ENCODE measurements at places on chromosomes 16 and 17. TPM values are rescaled to one million over a fixed set of nuclear protein-coding genes. Genes with fewer than 3 reads are reported as not detected.

Gene LAT
- 1.6 TPM for total RNA-seq

Gene AXIN2
- 29.9 TPM for total RNA-seq

Gene TMEM235
- not detected for total RNA-seq

Gene INTS2
- total RNA-seq = 18.0 TPM

Gene HOXB2
- 4.9 TPM for total RNA-seq

Gene ZNF385C
- 1.3 TPM for total RNA-seq

Gene FOXL1
- total RNA-seq = 0.30 TPM

Gene PRR35
- total RNA-seq = not detected

Gene MYCBPAP
- 1.6 TPM for total RNA-seq

Gene CCDC43
- total RNA-seq = 20.3 TPM

Gene ATP2A1
- 64.1 TPM for total RNA-seq

Gene HSD11B2
- 7.5 TPM for total RNA-seq

Gene LHX1
- total RNA-seq = not detected

Gene MAPT
- total RNA-seq = 4.8 TPM

Gene TRPV2
- total RNA-seq = 5.2 TPM

Gene ZNF205
- total RNA-seq = 6.1 TPM

Gene MMP28
- 6.1 TPM for total RNA-seq

Gene KCNG4
- not detected for total RNA-seq

Gene GSG1L2
- total RNA-seq = not detected

Gene KRTAP1-5
- total RNA-seq = 14.1 TPM

Gene CDRT15
- total RNA-seq = not detected

Gene ANKRD40CL
- not detected for total RNA-seq

Gene RNF166
- 9.7 TPM for total RNA-seq

Gene SPATA32
- total RNA-seq = not detected

Data from skin of body (tissue), 3 donors.